ENCODE measurements at places on chromosomes 3 and 15. TPM values are rescaled to one million over a fixed set of nuclear protein-coding genes. Genes with fewer than 3 reads are reported as not detected.

FURIN gene
- 13.9 TPM for total RNA-seq

SMCO1 gene
- total RNA-seq = not detected

DLEC1 gene
- not detected for total RNA-seq

ROPN1 gene
- total RNA-seq = not detected

TMEM108 gene
- total RNA-seq = not detected
